ENCODE measurements at places on chromosomes 12 and 14. TPM values are rescaled to one million over a fixed set of nuclear protein-coding genes. Genes with fewer than 3 reads are reported as not detected.

OVCH1 gene
- polyA plus RNA-seq: 0.31 TPM

RND1 gene
- polyA plus RNA-seq: 0.88 TPM

APOF gene
- not detected for polyA plus RNA-seq

ADAMTS20 gene
- not detected for polyA plus RNA-seq

PITPNM2 gene
- 1.1 TPM for polyA plus RNA-seq

GRCh38 chr14:100674897-100675619, 51.6 kb upstream of the DLK1 start:
- no peaks in the 10 kb centered on the region for H3K27me3 ChIP-seq
- H3K36me3 ChIP-seq: no peaks in the 10 kb centered on the region
- no peak overlapping the region for H3K27ac ChIP-seq
- H3K4me1 ChIP-seq: no peaks in the 10 kb centered on the region
- no peak overlapping the region for H3K4me3 ChIP-seq

DNA sequence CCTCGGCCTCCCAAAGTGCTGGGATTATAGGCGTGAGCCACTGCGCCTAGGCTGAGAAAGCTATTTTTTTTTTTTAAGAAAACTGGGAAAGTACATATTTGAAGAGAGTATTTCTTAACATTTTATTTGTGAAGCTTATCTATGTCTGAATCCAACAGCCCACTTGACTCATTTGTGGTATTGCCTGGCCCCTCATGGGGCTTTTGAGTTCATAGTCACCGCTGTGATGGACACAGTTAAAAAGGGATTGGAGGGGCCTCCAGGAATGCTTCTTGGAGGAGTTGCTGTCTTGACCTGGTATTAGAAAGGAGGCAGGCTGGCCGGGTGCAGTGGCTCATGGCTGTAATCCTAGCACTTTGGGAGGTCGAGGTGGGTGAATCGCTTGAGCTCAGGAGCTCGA, 26.5 kb downstream of the BCL7A start:
- no peaks in the 10 kb centered on the region for H3K4me1 ChIP-seq
- DNase-seq: no peak
- no peak overlapping the region for H3K27ac ChIP-seq
- H3K4me3 ChIP-seq: no peak overlapping the region

DNA sequence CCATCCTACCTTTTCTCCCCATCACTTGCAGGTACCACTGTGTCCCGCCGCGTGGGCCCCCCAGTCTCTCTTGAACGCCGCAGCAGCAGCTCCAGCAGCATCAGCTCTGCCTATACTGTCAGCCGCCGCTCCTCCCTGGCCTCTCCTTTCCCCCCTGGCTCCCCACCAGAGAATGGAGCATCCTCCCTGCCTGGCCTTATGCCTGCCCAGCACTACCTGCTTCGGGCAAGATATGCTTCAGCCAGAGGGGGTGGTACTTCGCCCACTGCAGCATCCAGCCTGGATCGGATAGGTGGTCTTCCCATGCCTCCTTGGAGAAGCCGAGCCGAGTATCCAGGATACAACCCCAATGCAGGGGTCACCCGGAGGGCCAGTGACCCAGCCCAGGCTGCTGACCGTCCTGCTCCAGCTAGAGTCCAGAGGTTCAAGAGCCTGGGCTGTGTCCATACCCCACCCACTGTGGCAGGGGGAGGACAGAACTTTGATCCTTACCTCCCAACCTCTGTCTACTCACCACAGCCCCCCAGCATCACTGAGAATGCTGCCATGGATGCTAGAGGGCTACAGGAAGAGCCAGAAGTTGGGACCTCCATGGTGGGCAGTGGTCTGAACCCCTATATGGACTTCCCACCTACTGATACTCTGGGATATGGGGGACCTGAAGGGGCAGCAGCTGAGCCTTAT, 9.2 kb downstream of the ARHGAP9 start:
- no peaks in the 10 kb centered on the region for H3K4me1 ChIP-seq
- no peak overlapping the region for H3K4me3 ChIP-seq
- H3K27ac ChIP-seq: no peak overlapping the region
- H3K27me3 ChIP-seq: no peaks in the 10 kb centered on the region
- H3K36me3 ChIP-seq: no peaks in the 10 kb centered on the region

- no peaks in the 10 kb centered on the region for H3K36me3 ChIP-seq
- no peak for DNase-seq
- peaks cover 4% of the 10 kb centered on the region for H3K4me1 ChIP-seq
- H3K27ac ChIP-seq: no peak overlapping the region
- H3K27me3 ChIP-seq: no peaks in the 10 kb centered on the region
- no peak overlapping the region for H3K4me3 ChIP-seq
Observed at GRCh38 chr12:1666685-1667162, 24.1 kb upstream of the ADIPOR2 start.

- H3K27me3 ChIP-seq: no peaks in the 10 kb centered on the region
- no peak overlapping the region for H3K27ac ChIP-seq
- DNase-seq: peak; percentile 89
- no peaks in the 10 kb centered on the region for H3K4me1 ChIP-seq
Observed at GRCh38 chr12:122437656-122438121, 15.2 kb upstream of the CLIP1 start.

GRCh38 chr12:77031745-77032144, 33.6 kb downstream of the E2F7 start:
- H3K4me1 ChIP-seq: no peaks in the 10 kb centered on the region
- no peaks in the 10 kb centered on the region for H3K36me3 ChIP-seq
- no peak for DNase-seq
- H3K27ac ChIP-seq: no peak overlapping the region

- no peaks in the 10 kb centered on the region for H3K36me3 ChIP-seq
- no peak overlapping the region for H3K4me3 ChIP-seq
- DNase-seq: no peak
Observed at GRCh38 chr12:47207340-47207717, 127.6 kb upstream of the AMIGO2 start.

- no peaks in the 10 kb centered on the region for H3K27me3 ChIP-seq
- H3K36me3 ChIP-seq: no peaks in the 10 kb centered on the region
- no peak for DNase-seq
- no peaks in the 10 kb centered on the region for H3K4me1 ChIP-seq
Observed at GRCh38 chr12:89251342-89252271, 100.7 kb downstream of the DUSP6 start.

- H3K27ac ChIP-seq: peak overlapping the region; percentile 85
- no peaks in the 10 kb centered on the region for H3K27me3 ChIP-seq
- H3K4me1 ChIP-seq: no peaks in the 10 kb centered on the region
- H3K4me3 ChIP-seq: peak overlapping the region; percentile 38
- no peak for DNase-seq
Observed at GRCh38 chr12:2957816-2958431, 1.3 kb upstream of the TEAD4 start.

- H3K27me3 ChIP-seq: no peaks in the 10 kb centered on the region
- DNase-seq: peak; percentile 76
- peak within 1 kb of the TSS; percentile 52 for H3K4me3 ChIP-seq
Observed at GRCh38 chr12:112978163-112979040, at the start of gene OAS2. Gene OAS2 (plus strand): TSS chr12:112978519. CDS start chr12:112978609, 90 bp downstream.

GRCh38 chr12:108547686-108548085, 13.3 kb downstream of the SART3 start:
- no peak for DNase-seq
- no peak overlapping the region for H3K4me3 ChIP-seq
- no peaks in the 10 kb centered on the region for H3K4me1 ChIP-seq
- H3K27ac ChIP-seq: no peak overlapping the region

DNA sequence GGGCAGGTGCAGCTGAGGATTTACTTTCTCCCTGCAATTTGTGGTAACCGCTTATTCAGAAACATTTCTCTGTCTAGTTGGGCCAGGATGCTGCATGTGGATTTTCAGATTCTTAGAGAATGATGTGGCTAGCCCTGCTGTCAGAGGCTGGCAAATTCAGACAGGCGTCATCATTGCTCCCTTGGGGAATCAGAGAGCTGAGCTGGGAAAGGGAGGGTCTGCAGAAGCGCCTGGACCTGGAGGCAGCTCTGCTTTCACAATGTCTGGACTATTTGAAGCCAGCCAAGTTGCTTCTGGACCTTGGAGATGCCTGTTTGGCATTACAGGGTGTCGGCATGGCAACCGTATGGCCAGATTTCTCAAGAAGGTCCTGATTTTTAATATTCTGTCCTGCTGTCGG, 3.4 kb downstream of the GALNT16 start:
- H3K4me1 ChIP-seq: no peaks in the 10 kb centered on the region
- H3K27me3 ChIP-seq: no peaks in the 10 kb centered on the region
- H3K36me3 ChIP-seq: no peaks in the 10 kb centered on the region
- no peak overlapping the region for H3K4me3 ChIP-seq
- DNase-seq: peak; percentile 86
- H3K27ac ChIP-seq: no peak overlapping the region

DNA sequence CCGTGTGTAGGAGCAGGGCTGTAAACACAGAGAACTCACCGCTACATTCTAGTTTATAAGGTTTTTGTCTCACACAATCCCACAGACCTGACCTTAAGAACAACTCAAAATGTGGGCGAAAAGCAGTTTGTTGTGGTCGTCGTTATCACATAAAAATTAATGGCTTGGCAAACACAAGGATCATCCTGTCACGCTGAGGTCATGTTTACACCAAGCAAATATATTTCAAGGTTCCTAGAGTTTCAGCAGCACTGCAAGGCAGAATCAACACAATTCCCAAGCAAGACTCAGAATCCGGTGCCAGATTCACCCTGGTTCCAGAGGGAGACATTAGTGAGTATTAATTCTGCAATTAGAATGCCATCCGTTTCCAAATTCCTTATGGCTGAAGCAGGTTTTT, 30.1 kb upstream of the MAP1LC3B2 start:
- no peaks in the 10 kb centered on the region for H3K27me3 ChIP-seq
- H3K4me1 ChIP-seq: peaks cover 12% of the 10 kb centered on the region
- H3K36me3 ChIP-seq: no peaks in the 10 kb centered on the region
- no peak overlapping the region for H3K4me3 ChIP-seq
- no peak overlapping the region for H3K27ac ChIP-seq

Measured in aorta (tissue), 5 donors.